ENCODE measurements at places on chromosomes 3 and 15.

DNA sequence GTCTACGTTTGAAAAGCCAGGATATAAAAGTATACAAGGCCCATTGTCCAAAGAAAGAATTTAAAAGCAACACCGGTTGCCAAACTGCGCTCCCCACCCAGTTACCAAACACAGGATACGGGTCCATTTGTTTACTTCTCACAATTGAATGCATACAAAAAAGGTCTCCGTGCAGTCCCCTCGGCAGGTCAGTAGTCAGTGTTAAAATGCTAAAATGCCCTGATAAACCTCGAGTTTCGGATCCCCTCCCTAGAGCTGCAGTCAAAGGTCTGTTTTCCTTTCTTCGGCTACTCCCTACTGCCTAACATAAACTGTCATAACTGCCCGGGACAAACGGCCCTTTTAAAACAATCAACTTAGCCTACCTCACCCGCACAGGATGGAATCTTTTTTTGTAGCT is 534.6 kb downstream of the FOXP1 start:
- no peak for DNase-seq

- no peak for DNase-seq
These were observed 96.4 kb upstream of the NANOGP8 start for GRCh38 chr15:35181538-35181937.

GRCh38 chr15:65300924-65301441 is 3.5 kb upstream of the RNU5B-1 start:
- DNase-seq = no peak

GRCh38 chr3:115359536-115359935 is 212.4 kb upstream of the ZBTB20 start:
- DNase-seq = no peak

DNA sequence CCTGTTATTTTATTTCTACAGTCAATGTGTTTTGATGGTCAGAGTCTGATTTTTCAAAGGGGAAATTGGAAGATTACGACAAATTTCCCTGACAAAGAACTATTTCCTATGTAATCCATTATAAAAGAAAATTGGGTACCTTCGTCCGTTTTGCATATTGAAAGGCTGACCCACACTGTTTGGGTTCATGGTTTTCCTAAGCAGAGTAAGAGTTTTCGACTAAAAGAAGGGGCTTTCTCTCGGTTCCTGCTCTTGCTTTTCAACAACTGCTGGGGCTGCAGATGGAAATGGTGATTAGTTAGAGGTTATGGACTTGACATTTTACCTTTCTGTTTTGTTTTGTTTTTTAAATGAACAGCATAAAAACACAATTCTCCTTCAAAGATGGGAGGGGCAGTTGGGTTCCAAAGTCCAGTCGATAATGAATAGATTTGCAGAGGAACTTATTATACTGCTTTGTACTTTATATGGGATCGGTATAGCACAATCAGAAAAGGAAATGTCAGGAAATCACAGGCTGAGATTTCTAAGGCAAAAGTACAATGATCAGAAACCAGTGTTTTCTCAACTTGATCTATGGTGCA is 978 bp downstream of the KCNMB2 start:
- no peak for DNase-seq

- DNase-seq = no peak
These were observed 10.5 kb downstream of the ABI3BP start for GRCh38 chr3:100982710-100983109.

DNA sequence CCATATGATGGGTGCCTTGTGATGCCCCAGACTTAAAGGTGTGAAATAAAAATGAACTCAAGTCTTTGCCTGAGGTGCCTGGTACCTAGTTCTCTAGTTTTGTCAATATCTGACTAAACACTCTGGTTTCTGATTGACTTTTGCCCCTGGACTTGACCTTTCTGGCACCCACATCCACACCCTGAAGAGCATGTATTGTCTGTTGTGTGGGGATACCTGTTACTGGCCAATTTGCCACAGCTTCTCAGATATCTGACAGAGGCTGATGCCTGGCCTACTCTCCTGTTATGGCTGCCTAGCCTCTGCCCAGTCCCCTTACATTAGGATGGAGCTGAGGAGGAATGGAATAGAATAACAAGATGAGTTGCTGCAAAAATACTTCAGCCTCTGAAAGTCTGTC is 3.6 kb downstream of the ZBTB38 start:
- no peak for DNase-seq

GRCh38 chr3:63355809-63356208 is 77.7 kb downstream of the SYNPR start:
- no peak for DNase-seq

DNA sequence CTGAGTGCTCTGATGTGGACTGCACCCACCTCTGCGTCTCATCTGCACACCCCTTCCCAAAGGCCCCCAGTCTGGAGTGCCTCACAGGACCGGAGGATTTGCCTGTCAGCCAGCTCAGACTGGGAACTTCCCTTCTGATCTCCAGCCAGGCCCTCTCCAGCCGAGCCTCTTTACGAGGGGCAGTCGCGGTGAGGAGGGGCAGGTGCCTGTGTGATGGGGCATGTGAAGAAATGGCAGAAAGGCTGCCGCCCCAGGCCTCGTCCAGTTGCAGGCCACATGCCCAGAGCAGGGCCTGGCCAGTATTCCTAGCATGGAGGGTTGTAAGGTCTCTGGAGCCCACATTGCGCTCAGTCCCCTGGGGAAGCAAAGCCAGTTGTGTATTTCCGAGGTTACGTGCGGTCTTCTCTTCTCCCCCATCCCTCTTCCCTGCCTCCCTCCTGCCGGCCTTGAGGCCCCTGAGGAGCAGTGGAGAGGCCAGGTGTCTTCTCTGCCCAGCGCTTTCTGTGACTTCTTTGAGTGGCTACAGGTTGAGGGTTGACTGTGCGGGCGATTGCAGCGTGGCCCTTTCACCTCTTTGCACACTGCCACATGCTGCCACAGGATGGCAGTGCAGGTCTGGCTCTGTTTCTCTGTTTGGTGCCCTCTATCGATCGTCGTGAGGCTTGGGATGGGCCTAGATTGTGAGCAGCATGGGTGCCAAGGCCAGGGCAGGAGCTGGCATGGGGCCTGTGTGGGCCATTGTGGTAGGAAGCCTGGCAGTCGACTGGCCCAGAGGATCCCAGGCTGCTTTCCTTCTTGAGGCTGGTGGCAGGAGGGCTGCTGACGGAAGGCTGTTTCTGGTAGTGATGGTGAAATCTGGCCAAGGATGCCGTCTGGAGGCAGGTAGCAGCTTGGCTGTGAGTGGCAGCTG is 5.3 kb downstream of the CLK3 start:
- peak; percentile 58 for DNase-seq

DNA sequence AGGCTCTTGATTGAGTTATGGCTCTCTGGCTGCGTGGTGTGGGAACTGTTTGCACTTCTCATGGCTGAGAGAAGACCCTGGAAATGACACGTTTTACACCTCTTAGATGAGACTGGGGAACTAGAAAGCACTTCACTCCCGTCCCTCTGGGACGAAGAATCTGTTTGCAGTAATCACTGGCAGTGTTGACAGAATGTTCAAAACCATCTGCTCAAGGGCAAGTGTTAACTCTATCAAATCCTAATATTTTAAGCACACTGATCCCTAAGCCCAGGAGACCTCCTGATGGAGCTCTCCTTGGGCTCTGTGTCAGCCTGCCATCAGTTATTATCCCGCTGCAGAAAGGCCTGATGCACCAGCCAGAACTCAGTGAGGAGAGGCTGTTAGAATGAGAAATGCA is 323.8 kb upstream of the DNAJC19 start:
- DNase-seq = no peak

- DNase-seq = no peak
These were observed 383.5 kb upstream of the WNT5A start for GRCh38 chr3:55870594-55870993.

Data from activated CD4-positive, CD25-positive, alpha-beta regulatory T cell treated with anti-CD3 and anti-CD28 coated beads, Interleukin-2, amount 50 U/mL, for 72 hours (primary cell).